ENCODE measurements at places on chromosomes 5 and 9. TPM values are rescaled to one million over a fixed set of nuclear protein-coding genes. Genes with fewer than 3 reads are reported as not detected.

Gene HTR4
- polyA plus RNA-seq: 0.07 TPM

- peak; percentile 65 for DNase-seq
These were observed 87.8 kb downstream of the RXRA start for GRCh38 chr9:134413890-134414623.

Gene DBN1
- polyA plus RNA-seq: 169 TPM

GRCh38 chr9:8719833-8720486 lies 920.4 kb upstream of the DMAC1 start:
- DNase-seq: no peak

GRCh38 chr5:179724163-179724562 lies 8.5 kb upstream of the MAML1 start:
- no peak for DNase-seq

DNA sequence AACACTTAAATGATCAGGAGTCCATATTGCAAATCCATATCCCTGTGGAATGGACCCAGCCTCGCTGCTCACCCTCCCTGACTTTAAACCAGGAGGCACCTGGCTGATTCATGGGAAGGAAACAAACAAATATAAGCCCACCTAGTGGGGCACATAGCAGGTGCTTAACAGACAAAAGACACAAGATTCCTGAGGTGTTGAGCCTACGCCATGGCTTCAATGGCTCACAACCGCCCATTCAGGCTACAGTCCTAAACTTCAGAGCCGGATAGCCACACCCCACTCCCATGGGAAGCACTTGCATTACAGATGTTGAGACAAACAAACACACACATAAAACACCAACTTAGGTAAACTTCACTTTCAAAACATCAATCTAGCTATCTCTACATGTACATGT lies 359.9 kb downstream of the ICE1 start:
- no peak for DNase-seq

Gene RFESD
- polyA plus RNA-seq: 4.1 TPM

GRCh38 chr9:35029241-35029640 lies 39.7 kb downstream of the DNAJB5 start:
- DNase-seq: no peak

GRCh38 chr5:105134328-105134727 lies 1571.7 kb upstream of the NUDT12 start:
- no peak for DNase-seq

DNA sequence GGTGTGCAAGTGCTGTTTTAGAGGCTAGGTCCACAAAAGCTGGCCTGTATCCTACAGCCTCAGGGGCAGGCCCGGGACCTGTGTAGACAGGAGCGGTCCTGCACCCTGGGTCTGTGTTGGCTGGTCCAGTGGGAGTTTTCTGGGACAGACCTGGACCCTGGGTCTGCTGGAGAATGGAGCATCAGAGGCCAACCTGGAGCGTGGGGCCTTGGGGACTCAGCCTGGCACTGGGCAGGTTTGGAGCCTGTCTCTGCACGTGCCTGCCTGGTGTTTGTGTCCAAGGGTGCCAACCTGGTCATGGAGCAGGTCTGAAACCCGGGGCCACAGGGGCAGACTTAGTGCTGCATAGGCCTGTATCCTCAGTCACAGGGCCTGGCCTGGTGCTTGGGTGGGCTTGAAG lies 45.8 kb downstream of the SRFBP1 start:
- DNase-seq: no peak

GRCh38 chr9:90861826-90862740 lies 60.5 kb downstream of the SYK start:
- DNase-seq: no peak

Gene RABGAP1
- 67.3 TPM for polyA plus RNA-seq

Gene OR1Q1
- not detected for polyA plus RNA-seq

DNA sequence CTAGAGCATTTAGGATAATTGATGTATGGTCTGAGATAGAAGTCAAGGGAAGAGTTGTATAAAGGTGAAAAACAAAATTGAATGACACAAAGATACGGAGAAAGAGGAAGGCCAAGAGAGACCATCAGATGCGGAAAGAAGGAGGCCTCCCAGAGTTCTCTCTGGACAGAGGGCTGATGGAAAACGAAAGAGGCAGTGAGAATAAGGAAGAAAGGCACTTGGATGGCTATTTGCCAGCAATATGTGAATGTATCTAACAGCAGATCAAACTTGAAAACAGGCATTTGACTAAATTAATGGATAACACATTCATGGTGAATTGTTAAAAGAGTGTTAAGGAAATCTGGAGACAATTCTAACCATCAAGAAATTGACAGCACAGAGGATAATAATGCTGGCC lies 2.4 kb upstream of the DOCK8 start:
- no peak for DNase-seq

DNA sequence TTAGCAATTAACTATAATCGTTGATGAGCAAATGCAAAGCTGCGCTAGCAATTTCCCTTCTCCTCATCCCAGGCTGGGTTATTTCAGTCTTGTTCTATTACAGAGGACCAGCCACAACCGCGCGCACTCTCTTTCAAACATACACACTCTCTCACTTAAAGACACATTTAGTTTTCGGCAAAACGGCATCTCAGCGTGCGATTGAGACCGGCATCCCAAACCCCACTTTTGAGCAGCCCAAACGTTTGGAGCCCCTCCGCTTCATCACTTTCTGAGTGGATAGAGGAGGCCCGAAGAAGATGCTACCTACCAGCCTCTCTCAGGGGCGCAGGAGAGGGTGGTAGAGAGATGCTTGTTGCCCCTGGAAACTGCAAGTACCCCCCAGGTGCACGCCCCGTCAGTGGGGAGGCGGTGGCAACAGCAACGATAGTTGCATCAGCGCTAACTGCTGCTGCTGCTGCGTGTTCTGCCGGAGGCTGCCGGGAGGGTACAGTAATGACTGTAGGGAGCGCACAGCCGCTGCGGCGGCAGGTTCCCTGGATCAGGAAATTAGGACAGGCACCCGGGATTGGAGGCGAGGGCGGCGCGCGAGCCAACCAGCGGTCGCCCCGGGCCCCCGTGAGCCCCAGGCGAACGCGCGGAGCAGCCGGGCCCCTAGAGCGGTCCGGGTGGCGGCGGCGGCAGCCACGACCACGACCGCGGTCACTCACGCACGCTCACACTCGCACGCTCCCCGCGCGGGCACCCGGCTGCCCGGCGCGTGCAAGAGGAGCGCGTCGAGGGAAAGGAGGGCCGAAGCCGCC lies 467 bp upstream of the VLDLR start:
- DNase-seq: peak; percentile 64

Gene UBE2QL1
- polyA plus RNA-seq: 0.95 TPM

Gene PCDHB13
- polyA plus RNA-seq: 6.9 TPM

DNA sequence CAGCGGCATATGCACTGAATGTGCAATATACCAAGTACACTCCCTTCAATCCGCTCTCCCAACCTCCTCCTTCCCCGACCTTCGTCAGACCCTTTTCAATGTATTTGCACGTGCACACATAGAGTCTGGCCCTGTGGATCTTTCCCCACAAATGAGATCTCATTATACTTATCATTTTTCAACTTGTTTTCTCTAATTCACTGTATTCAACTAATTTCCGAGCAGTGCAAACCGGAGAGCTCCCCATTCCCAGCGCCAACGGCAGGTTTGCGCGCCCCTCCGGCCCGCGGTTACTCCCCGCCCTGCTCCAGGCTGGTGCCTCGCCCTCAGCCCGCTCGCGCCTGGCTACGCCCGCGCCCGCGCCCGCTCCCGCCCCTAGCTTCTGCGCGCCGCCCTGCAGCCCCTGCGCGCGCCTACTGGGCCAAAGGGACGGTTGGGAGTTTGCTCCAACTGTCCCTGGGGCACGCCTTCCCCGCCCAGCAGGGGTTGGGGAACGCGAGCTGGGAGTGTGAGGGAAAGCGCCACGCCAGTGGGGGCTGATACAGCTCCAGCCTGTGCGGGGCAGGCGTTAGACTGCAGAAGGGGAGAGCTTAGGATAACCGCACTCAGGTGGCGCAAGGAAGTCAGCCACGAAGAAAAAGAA lies 3.3 kb upstream of the CDC20B start:
- no peak for DNase-seq

Gene OTP
- not detected for polyA plus RNA-seq

DNA sequence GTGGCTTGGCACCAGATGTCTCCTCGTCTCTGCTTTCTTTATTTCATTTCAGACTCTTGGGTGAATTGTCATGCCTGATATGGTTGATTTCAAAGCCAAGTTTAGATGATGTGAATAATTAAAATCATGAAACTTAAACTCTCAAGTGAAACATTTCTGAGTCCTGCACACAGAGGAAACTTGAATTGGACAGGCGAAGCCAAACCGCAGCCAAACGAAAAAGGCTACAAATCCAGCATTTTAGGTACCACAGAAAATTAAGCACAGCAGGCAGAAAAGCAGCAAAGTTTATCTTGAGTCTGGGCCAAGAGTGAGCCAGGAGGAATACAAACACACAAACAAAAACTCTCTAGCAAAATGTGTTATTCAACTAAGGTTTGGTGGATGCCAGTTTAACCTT lies 659.8 kb upstream of the KLF4 start:
- DNase-seq: no peak

Gene MAP1B
- polyA plus RNA-seq: 17.7 TPM

DNA sequence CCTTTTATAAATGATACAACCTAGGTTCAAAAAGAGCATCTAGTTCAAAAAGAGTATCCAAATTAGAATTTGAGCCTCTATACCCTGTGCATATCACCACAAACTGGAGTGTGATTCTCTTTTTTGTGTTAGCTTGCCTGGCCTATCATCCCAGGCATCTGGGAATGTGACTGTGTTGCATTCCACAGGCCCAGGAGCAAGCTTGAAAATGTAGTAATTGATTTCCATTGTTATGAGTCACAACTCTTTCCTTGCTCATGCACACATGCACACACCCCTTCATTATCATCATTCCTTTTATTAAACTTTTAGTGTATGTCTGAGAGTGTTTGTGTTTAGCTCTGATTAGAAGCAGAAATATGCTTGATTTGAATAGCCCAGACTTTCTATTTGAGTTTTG lies 75.2 kb downstream of the FCHO2 start:
- peak; percentile 26 for DNase-seq

DNA sequence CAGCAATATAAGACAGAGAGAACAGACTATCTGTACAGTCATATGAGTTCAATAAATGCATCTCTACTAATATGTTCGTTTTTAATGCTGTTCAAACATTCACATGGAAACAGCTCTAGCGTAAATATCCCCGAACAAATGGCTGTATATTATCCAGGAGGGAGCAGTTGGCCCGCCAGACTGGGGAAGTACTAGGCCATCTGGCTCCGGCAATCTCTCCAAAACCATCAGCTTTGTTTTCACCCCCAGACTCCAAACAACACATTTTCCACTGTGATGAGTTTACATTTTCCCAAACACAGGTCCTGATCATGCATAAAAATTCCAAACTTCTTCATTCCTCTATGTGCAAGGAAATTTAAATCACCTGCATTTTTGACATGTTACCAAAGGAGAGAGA lies 8.7 kb downstream of the EBF1 start:
- DNase-seq: no peak

- DNase-seq: no peak
These were observed 148.2 kb downstream of the SMARCA2 start for GRCh38 chr9:2163231-2163885.

GRCh38 chr9:37033682-37034304 lies at the start of gene PAX5:
PAX5 (minus strand) TSS chr9:37034268; CDS start chr9:37034031, 237 bp downstream.
- DNase-seq: no peak

DNA sequence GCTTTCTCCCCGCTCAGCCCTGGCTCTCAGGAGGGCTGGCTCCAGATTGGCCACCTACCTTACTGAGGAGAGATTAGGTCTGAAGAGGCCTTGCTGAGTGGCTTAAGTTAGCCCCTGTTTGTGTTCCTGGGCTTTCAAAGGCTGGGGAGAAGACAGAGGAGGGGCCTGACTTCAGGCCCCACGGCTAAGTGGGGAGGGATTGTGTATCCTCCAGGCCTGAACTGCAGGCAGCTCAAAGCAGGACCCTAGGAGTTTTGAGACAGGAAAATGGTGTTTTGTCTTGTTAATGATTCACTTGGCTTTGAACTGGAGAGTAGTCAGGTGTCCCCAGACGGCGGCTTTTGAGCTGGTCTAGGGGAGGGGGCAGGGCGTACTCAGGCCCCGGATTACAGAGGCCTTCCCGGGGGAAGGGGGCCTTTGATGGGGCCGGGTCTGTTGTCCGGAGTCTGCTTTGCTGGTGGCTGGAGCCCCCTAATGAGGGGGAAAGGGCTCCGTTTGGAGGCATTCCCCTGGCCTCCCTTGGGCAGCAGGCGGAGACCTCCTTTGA lies 162.0 kb upstream of the SMIM23 start:
- DNase-seq: peak; percentile 66

- no peak for DNase-seq
These were observed 1188.9 kb upstream of the C9orf72 start for GRCh38 chr9:28762167-28762566.

GRCh38 chr5:34608859-34609648 lies 47.1 kb upstream of the RAI14 start:
- no peak for DNase-seq

DNA sequence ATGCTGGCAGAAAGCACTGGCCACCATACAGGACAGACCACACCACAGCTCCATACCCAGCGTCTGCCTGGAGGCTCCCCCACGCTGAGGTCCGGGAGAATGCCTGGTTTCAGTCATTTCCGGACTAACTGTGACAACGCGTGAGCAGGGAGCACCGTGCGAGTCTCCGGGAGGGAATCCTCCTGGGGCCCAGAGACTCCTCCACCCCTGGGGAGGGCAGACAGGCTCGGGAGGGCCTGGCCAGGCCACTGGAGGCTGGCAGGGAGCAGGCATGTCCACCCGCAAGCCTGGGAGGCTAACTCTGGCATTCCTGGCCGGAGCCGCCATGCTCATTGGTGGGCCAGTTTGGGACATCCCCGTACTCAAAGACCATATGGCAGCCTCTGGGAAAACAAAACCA lies 6.5 kb downstream of the BRD3OS start:
- no peak for DNase-seq

GRCh38 chr9:70747261-70747718 lies 332.8 kb upstream of the KLF9 start:
- DNase-seq: no peak

DNA sequence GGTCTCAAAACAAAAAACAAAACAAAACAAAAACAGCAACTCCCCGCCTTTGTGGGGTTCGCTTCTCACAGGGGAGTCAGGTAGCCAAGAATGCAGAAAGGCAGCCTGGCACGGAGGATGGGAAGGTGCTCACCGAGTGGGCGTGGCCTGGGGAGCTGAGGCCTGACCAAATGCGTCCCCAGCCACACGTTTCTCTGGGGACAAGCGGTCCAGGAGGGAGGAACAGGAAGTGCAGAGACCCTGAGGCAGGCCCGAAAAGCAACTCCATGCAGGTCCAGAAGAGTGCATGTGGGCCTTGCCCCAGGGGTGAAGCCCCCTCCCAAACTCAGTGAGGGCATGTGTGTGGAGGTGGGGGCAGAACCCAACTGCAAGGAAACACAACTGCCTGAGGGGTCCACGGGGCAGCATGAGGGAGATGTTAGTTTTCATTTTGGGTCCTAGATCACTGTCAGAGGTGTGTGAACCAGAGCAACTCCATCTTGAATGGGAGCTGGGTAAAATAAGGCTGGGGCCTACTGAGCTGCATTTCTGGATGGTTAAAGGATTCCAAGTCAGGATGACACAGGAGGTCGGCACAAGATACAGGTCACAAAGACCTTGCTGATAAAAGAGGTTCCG lies 2.6 kb upstream of the UAP1L1 start:
- no peak for DNase-seq

- DNase-seq: no peak
These were observed 199.4 kb upstream of the SLC24A2 start for GRCh38 chr9:19988281-19988680.

Gene MAPKAP1
- polyA plus RNA-seq: 71.6 TPM

Gene PCDHGA6
- polyA plus RNA-seq: 8.0 TPM

GRCh38 chr9:18208166-18209059 lies 265.5 kb upstream of the ADAMTSL1 start:
- DNase-seq: no peak

Gene SPATA6L
- polyA plus RNA-seq: 2.8 TPM

GRCh38 chr9:114459464-114459863 lies 45.8 kb downstream of the WHRN start:
- DNase-seq: no peak

Gene ADAMTS19
- 5.8 TPM for polyA plus RNA-seq
